Islet precursor cell (in vitro differentiated cells): ENCODE measurements at places on chromosomes 11 and 22.
A peak's percentile ranks its signal among the peaks of the same experiment; 100 is the strongest.

- no peak for DNase-seq
Observed at GRCh38 chr11:80024119-80024518, 583.3 kb upstream of the TENM4 start.

DNA sequence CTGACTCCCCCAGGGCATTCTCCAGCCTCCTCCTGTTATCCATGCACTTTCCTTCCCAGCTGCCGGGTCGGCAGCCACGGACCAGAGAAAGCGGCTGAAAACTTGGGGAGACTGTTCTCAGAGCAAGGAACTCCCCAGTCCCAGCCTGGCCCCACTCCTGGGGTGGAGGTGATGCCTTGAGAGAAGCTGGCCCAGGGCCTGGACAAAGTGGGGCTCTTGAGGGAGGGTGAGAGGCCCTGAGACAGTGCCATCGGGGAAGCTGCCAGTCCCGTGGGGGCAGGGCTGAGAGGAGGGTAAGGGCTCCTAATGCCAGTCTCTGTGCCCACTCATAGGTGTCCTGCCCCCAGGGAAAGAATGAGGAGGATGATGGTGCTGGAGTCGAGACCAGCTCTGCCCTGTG is 53.8 kb downstream of the FLRT1 start:
- DNase-seq: no peak

DNA sequence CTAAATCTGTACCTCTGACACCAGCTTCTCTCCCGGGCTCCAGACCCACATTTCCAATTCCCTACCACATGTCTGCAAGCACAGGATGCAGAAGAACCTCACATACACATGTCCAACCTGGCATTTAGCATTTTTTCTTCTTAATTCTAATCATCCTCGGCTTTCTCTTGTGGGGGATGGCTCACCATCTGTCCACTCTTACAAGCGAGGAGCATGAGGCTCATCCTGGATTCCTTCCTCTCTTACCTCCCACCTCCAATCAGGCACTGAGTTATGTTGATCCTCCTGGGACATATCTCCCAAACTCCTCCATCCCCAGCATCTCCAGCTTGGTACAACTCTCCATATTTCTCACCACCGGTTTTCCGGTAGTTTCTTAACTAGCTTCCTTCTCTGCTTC is 149.8 kb upstream of the LARGE1 start:
- no peak for DNase-seq

DNA sequence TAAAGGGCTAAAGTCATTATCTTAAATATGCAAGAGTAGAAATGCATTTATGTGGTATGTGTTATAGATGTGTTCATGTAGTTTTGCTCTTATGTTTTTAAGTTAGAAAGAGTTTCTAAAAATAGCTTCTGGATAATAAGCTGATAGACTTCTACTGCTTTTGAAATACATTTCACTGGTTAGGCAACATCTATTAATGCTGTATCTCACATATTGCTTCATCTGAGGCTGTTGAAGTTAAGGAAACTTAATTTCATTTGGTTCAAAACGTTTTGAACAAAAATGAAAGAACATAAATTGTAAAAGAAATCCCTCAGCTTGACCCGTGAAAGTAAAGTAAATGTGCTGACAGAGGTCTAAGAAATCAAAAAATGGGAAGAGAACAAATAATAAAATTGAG is 164.0 kb upstream of the CTSC start:
- no peak for DNase-seq

GRCh38 chr11:11748706-11749365 is 92.9 kb upstream of the USP47 start:
- no peak for DNase-seq

GRCh38 chr11:130710021-130710420 is 206.3 kb downstream of the SNX19 start:
- no peak for DNase-seq

DNA sequence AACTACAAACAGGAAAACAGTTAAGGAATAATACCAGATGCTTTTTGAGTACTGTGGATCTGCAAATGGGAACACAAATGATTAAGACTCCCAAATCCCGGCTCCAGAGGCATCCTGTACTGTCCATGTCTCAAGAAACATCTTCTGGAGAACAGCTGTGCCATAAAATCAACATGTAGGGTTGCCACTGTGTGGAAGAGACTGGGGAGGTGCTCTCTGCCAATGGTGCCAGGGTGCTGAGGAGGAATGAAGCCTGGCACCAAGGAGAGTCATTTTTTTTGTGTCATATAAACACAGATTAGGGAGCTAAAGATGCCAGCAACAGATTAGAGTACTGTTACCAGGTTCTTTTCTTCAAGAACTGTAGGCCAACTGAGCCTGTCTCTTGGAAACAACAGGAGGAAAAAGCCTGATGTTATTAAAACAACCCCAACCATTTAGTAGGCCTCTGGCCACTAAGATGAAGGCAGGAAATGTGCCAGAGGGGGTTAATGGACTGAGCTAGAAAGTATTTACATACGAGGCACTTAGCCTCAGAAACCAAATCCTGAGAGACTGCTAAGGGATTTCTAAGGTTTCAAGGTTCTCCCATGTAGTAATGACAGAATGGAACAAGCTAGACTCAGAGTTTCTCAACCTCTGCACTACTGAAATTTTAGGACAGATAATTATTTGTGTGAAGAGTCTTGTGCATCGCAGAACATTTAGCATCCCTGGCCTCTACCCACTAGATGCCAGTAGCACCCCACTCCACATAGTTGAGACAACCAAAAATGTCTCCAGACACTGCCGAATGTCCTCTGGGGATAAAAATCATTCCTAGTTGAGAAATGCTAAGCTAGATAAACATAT is 54.6 kb upstream of the CHRM4 start:
- DNase-seq: no peak

GRCh38 chr11:132549561-132549960 is 982.7 kb downstream of the OPCML start:
- no peak for DNase-seq

DNA sequence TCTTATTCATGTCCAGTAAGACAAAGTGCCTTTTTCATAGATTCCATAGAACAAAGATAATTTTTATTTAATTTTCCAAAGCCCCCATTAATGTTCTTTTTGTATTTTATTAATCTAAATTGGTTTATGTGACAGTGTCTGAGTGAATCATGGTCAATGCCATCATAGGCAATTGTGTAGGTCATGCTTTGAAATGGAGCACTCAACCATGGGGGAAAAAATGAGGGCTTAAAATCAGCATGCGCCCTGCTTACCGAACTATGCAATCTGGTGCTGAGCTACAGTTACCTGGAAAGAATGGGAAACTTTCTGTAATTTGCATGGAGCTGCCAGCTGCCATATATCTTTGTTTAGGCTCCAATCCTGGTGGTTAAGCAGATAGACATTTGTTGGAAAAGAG is 28.4 kb upstream of the RAB38 start:
- DNase-seq: no peak

DNA sequence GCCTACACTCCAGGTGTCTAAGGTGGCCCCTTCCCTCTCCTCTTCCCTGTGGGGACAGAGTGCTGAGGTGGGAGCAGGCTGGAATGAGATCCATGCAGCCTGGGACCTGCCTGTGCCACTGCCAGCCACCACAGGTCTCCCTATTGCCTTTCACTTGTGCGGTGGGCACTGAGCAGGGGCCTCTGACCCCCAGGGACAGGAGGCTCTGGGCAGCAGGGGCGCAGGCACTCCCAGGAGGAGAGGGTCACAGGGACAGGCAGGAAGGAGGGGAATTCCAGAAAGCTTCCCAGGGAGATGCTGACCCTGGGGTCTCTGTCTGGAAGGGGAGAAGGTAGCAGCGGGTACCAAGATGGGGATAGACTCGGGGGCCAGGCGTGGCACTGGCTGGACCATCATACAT is 228.5 kb upstream of the B3GAT1 start:
- DNase-seq: peak; percentile 41

DNA sequence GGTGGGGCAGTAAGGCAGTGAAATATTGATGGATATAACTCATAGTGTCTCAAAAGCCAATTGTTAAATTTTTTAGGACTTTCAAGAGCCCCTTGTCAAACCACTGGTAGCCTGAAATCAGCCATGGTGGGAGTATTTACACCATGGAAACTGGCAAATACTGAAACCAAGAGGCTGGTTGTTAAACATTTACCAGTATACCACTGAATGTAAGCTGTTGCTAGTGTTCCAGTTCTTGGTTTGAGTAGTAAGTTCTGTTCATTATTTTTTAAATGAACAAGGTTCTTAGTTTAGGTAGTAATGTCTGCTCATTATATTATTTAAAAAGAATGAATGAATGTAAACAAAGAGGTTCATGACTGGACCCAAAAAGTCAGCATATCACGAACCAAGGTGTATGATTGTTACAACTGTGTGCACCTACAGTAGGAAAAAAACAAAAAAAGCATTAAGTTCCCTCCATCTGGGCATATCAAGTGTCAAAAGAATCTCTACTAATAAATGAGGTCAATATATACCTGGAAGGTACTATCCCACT is 4.5 kb upstream of the EIF3F start:
- DNase-seq: no peak

- no peak for DNase-seq
Observed at GRCh38 chr11:12211331-12212065, 101.1 kb downstream of the MICAL2 start.

GRCh38 chr11:30635401-30635989 is 49.3 kb upstream of the MPPED2 start:
- peak; percentile 90 for DNase-seq

GRCh38 chr11:61626580-61627380 is 45.9 kb upstream of the SYT7 start:
- peak; percentile 98 for DNase-seq

GRCh38 chr11:69670158-69670845 is 4.9 kb downstream of the LTO1 start:
- DNase-seq: peak; percentile 95

- DNase-seq: peak; percentile 43
Observed at GRCh38 chr11:1165256-1166041, 7.7 kb downstream of the MUC5AC start.

GRCh38 chr11:95506777-95507176 is 275.8 kb upstream of the SESN3 start:
- DNase-seq: no peak

DNA sequence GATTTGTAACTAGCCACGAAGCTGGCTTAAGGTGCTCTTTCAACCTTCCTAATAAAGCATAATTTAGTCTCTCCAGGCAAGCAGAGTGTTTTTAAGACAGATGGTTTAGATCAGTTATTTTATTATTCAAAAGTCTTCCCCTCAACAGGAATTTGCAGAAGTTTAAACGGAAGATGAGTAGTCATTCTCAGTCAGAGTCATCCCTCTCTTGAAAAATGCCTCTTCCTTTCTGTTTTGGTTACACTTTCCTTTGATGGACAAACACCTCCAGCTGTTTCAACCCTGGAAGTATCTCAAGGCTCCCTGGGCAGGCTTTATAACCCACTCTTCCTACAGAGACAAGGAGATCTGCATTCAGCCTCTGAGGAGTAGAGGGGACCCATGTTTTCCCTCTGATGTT is 60.3 kb upstream of the POU2AF2 start:
- DNase-seq: no peak

GRCh38 chr11:63503492-63503891 is 2.4 kb upstream of the LGALS12 start:
- DNase-seq: peak; percentile 3

GRCh38 chr11:16289541-16289940 is 66.8 kb downstream of the SOX6 start:
- DNase-seq: no peak

DNA sequence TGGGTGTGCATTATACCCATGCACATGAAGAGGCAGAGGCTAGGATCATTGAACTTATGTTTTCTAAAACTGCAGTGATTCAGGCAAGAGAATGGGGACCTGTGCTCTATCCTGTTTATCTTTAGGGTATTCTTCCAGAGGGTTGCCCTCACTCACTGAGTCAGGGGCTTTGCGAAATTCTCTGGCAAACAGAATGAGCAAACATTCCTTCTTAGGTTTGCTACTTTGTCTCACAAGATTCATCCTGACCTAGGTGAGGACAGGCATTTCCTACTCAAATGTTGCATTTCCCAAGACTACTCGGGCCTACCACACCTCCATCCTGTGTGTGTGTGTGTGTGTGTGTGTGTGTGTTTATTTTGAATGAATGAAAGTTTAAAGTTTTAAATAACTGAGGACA is 2.7 kb upstream of the EIF3M start:
- DNase-seq: no peak

DNA sequence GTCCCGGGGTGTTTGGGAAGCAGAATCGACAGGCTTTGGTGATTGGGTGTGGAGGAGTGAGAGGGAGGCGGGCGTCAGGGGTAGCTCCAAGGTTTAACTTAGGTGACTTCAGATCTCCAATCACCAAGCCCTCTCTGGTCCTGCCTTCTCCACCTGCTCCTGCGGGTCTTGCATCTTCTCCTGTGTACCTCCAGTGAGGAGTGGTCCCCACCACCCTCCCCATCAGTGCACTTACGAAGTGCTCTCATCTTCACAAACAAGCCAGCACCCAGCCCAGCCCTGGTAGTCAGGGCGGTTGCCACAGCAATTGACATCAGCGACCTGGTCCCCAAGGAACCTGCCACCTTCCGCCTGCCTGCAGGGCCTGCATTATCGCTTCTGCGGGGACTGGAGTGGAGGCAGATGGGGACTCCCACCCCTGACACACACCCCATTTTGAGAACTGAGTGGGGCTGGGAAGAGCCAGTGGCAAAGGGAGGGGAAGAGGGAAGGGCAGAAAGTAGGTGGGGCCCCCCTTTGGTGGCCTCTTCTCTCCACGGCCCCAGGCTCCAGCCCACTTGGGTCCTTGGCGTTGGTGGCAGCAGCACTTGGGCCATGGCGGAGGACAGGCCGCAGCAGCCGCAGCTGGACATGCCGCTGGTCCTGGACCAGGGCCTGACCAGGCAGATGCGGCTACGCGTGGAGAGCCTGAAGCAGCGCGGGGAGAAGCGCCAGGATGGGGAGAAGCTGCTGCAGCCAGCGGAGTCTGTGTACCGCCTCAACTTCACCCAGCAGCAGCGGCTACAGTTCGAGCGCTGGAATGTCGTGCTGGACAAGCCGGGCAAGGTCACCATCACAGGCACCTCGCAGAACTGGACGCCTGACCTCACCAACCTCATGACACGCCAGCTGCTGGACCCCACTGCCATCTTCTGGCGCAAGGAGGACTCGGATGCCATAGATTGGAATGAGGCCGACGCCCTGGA is at the start of gene OMP:
OMP (plus strand) TSS at position 595 of the 965 bp plus-strand sequence; CDS start at position 595, 0 bp downstream.
- no peak for DNase-seq

GRCh38 chr22:41539146-41540005 is 4.9 kb downstream of the POLR3H start:
- DNase-seq: no peak

- DNase-seq: no peak
Observed at GRCh38 chr11:29300420-29300819, 716.4 kb downstream of the KCNA4 start.

DNA sequence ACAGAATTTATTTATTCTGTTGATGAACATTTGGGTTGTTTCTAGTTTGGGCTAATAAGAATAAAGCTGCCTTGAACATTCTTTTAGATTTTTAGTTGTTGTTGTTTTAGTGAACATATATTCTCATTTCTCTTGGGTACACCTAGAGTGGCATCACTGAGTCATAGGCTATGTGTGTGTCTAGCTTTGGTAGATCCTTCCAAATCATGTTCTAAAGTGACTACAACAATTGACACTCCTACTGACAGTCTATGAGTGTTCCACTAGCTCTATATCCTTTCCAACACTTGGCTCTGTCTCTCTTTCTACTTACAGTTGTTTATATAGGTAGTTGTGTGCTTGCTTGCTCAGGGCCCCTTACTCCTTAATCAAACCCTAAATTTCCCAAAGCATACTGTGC is 346.0 kb upstream of the NCAM1 start:
- no peak for DNase-seq
